Stimulated activated CD4-positive, alpha-beta T cell treated with anti-CD3 and anti-CD28 coated beads, Interleukin-15, amount 100 ng/mL, for 1 hour (primary cell): ENCODE measurements at places on chromosomes 6 and 20.

DNA sequence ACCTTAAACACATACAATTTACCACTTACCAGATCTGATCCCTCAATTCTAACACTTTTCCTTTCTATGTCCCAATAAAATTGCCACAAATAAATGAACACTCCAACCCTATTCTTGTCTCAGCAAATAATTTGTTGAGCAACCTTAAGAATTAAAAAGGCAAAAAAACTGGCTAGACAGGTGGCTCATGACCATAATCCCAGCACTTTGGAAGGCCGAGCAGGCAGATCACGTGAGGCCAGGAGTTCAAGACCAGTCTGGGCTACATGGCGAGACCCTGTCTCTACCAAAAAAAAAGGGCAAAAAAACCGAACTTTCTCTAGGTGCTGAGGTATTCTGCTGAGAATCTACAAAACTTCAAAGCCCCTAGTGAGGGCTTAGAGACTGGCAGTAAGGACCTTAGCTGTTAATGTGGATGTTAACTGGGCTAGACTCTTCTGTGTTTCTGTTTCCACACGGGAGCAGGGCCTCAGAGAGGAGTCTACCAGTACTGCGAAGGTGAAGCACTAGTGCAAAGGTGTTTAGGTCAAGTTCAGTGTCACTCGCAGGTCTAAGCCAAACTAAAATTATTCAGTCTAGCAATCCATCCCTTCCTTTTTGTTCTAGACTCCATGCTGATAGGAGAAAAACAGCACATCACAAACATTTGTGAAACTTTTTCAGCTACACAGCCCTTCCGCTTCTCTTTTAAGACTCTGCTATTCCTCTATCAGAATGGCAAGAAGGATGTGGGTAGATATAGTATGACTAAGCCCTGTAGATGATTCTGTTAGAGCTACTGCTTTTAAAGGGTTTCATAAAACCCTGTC lies 2.6 kb downstream of the FASTKD5 start:
- no peak for DNase-seq

DNA sequence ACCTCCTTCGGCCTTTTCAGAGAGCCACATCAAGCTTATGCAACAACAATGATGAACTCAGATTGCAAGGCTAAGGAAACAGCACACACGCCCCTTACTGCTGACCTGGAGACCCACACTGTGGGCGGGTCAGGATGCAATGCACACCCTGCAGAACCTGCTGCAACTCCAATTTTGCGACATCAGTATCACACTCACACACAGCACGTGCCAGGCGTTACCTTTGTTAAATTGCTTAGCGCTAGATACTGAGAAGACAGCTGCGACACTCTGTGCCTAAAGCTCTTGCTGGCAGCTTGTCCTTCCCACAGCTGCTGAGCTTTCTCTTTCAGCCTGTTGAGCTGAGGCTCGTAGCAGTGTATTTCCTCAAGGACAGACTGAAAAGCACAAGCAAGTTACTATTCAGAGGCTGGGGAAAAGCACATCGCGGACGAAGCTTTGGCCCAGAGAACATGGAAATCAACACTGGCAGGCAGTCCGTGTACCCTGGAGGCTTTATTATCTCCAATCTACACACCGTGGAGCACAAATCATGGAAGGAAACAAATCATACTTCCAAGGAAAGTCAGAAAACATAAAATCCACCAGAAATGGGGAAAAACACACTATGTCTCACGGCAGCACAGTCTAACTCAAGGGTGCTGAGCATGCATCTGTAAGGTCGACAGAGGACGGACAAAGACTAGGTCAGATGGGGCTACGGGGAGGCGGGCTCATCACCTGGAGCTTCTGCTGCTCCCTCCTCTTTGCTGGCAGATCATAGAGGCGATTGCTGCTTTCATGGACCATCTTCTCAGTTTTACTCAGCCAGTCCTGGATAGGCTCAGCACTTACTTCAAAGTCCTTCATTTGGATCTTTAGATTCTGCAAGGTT lies 268.2 kb downstream of the SYNE1 start:
- DNase-seq: no peak

- no peak for DNase-seq
Observed at GRCh38 chr6:162854228-162854627, 126.5 kb downstream of the PACRG start.

DNA sequence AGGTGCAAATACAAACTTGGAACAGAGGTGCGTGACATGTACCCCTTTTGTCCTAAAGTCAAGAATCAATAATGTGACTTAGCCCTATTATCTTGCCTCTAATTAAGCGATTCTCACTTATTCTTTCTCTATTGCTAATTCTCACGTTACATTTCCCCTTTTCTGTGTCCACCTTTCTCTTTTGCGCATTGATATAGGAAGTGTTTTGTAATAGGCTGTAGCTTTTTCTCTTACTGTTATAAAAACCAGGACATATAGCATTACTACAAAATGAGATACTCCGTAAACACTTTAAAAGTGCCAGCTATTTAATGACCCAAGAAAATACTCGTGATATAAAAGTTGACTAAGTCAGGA lies 669 bp upstream of the TMEM30A start:
- no peak for DNase-seq

GRCh38 chr6:157962601-157963302 lies 18.9 kb upstream of the SYNJ2 start:
- DNase-seq: no peak

DNA sequence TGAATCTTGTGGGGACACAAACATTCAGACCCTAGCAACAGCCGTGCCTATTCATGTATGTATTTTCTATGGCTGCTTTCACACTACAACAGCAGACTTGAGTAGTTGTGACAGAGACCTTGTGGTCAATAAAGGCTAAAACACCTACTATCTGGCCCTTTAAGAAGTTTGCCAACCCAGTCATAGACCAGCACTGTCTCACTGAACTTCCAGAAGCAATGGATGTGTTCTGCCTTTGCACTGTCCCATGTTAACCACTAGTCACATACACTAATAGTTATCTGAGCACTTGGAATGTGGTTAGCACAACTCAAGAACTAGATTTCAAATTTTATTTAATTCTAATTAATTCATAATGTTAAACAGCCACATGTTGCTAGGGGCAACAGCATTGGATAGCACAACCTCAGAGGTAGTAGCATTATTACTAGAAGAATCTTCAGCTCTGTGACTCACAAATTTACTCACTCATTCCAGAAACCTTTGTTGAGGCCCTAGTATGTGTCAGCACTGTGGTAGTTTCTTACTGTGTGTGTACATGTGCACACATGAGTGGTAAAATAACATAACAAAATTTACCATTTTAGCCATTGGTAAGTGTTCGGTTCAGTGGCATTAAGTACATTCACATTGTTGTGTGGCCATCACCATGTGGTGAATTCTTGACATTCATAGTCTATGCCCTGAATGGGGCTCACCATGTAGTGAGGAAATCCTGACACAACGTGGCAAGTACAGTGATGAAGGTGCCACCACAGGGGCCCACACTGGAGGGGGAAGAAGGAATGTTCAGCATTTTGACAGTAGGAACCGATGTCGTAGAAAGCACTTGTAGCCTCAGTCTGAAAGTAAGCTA lies 107.3 kb downstream of the CEP57L1 start:
- no peak for DNase-seq

DNA sequence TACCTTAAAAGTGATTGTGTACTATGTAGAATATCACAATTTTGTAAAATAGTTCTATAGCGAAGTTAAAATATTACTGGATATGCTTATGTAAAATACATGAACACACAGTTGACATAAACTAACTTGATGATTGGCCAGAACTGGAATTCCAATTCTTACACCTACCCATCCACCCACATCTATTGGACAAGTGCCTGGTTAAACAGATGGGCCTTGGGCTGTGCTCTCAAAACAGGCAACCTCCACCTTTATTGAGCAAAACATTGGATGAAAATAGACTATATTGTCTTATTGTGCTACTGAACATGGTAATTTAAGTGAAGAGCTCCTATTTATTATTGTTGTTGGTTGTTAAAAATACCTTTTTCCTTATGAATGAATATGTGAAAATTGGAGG lies 154.0 kb upstream of the FLRT3 start:
- no peak for DNase-seq

DNA sequence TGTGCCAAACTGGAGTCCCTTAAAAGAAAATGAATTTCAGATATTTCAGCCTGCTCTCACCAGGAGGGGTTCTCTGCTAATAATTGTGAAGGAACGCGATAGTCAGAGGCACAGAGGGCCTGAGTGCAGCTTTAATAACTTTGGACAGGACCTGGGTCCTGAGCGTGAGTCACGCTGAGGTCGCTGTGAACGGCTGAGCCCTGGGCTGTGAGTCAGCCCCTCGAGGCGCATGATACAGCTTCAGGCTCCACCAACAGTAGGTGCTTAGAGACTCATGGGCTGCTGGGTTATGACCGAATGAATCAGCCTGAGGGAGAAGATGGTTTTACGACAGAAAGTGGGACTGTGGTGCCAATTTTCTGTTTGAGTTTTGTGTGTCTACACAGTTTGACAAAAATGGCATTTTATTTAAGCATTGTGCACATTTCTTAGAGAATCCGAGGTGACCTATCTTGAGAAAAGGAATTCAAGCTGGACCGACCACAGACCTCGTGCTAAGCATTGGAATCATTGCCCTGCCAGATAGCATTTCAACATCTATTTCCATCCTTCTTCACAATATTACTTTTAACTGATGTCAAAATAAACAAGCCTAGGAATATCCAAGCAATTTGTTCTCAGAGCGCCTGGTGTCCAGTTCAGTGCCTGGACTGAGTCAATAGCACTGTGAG lies 183.0 kb downstream of the THBS2 start:
- DNase-seq: no peak

DNA sequence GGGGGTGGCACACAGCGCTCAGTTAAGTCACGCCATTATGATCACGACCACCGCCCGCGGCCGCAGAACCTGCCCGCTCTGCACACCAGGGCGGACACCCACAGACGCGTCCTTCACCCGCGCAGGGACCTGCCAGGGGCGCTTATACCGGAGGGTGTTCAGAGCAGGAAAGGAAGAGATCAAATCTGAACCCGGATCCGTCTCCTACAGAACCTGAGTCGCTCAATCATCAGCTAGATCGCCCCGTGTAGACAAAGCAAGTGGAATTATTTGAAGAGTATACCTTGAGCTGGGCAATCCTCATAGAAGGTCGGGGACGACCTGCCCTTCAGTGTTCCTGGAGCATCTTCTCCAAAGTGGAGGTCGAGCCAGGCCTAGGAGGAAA lies 14.4 kb upstream of the ZNF217 start:
- no peak for DNase-seq

DNA sequence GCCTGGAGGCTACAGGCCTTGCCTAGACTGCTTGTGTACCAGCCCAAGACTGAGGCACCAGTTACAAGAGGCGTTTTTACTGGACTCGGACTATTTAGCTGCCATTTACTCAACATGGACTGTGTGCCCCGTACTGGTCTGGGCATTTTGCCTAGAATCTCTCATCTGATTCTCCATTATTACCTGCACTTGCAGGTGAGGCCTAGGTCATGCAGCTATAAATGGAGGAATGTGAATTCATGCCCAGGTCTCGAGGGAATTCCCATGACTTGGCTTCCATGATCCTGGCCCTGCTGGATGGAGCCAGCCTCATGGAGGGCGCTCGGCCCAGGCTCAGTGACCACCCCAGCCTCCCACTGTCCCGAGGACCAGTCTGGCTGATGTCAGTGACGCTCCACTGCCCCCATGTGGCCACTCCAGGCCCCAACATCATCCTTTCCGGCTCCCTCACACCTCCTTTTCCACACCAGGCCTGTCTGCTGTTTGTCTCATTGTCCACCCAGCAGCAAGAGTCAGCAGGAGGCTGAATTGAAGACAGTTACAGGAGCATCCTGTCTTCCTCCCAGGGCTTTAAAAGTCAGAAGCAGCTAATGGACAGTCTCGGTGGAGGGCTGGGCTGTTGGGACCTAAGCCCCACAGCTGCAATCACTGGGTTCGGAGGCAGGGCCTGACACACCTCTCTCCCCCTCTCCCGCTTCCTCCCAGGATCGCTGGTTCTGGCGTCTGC lies 8.7 kb downstream of the MMP24OS start:
- DNase-seq: no peak

GRCh38 chr6:51855310-51856082 lies 231.9 kb downstream of the PKHD1 start:
- DNase-seq: no peak

DNA sequence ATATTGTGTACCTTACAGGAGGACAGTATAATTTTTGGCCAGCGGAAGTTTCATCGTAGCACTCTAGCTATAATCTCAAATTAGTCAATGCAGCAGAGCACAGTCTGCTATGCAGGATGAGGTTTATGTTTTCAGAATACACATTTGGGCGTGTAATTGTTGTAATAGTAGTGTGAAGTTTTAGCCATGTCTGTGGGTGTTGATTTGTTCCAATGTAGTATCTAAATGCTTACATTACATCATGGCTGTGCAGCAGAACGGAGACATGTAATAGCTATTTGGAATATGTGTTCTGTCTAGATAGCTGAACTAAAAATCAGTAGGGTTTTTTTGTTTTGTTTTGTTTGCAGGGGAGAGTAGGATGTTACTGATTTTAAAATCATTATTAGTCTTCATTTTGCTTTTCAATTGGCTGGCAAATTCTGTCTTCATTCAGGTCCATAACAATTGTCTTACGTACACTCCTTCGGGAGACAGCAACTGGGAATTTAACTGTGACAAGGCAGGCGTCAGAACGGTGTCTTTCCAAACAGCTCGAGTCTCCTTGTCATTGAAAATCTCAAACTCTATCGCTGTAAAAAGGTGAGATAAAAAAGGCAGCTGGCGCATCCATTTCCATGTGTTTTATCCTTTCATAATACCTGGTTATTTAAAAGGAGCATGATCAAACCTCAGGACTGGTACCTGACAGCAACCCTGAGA lies 65.1 kb upstream of the CDH4 start:
- no peak for DNase-seq

DNA sequence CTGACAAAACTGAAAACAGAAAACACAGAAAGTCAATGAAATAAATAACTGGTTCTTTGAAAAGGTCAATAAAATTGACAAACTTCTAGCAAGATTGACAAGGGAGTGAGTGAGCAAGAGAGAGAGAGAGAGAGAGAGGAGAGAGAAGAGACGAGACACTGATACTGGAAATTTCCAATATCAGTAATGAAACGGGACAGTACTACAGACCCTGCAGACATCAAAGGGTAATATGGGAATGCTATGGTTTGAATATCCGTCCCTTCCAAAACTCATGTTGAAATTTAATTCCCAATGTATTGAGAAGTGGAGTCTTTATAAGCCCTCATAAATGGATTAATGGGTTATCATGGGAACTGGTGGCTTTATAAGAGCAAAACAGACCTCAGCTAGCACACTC lies 3.8 kb downstream of the TTI1 start:
- DNase-seq: no peak

- DNase-seq: no peak
Observed at GRCh38 chr6:68729377-68729903, 94.4 kb downstream of the ADGRB3 start.

DNA sequence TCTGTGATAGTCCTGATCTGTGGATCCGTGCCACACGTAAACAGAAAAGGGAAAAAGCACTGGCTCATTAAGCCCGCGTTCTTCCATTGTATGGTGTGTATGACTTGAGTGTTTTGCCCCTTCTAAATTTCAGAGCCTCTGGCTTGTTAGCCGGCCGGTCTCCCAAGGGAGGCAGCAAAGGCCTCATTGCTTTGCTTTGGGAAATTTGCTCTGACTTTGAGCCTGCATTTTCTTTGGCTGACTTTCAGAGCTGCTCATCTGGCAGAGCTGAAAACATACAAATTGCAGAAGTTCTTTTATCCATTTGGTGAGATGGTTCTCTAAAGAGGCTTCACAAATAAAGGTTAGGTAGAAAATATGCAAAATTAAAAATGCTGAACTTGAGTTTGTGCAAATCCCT lies 123.0 kb downstream of the UTRN start:
- DNase-seq: no peak
